ENCODE measurements at places on chromosomes 12 and 14.

- no peak for DNase-seq
These were observed 78.8 kb downstream of the KCNC2 start for GRCh38 chr12:75130811-75131210.

- DNase-seq: no peak
These were observed 11.0 kb upstream of the IRF2BPL start for GRCh38 chr14:77039285-77040058.

- no peak for DNase-seq
These were observed 770.5 kb downstream of the MED13L start for GRCh38 chr12:115506822-115507559.

GRCh38 chr12:131454418-131455217, 256.3 kb upstream of the SFSWAP start:
- DNase-seq: peak; percentile 68

DNA sequence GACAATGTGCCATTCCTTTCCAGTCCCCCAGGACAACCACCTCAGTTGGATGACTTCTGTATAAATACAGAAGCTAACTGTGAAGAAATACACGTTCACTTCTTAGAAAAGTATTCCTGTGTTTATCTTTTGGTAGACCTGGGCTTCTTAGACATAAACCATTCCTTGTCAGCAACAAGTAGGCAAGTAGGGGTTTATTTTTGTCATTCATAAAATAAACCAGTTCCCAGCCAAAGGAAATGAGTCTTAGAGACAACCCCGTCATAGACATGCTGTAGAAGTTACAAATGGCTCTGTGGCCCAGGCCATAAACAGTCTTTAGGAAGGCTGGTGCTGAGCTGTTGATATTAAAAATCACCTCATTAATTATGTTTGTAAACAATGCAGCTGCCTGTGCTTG, 243.2 kb downstream of the SPTSSA start:
- no peak for DNase-seq

GRCh38 chr12:26058308-26058707, 66.5 kb downstream of the BHLHE41 start:
- no peak for DNase-seq

GRCh38 chr14:61379639-61380184, 58.3 kb downstream of the PRKCH start:
- DNase-seq: no peak

GRCh38 chr14:80202888-80203562, 8.3 kb downstream of the DIO2 start:
- peak; percentile 71 for DNase-seq

GRCh38 chr12:16636435-16637055, 30.6 kb upstream of the LMO3 start:
- no peak for DNase-seq

GRCh38 chr14:105484997-105485393, 1.7 kb upstream of the CRIP1 start:
- no peak for DNase-seq

DNA sequence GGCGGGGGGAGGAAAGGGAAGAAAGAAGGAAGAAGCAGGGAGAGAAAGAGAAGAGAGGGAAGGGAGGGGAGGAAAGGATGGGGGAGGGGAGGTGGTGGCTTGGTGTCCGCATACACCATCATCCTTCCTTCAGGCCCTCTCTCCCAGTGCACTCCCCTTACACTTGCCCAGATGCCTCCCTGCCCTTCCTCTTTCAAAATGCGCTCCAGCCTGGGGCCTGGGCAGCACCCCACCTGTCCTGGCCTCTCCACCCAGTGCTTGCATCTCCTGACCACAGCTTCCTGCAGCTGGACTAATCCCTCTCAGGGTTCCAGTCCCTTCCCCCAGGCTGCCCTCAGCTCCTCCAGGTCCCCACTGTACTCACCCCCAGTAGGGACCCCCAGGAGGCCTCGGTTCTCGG, 12.6 kb upstream of the DIO3 start:
- DNase-seq: no peak

- DNase-seq: no peak
These were observed 35.4 kb downstream of the SPTLC2 start for GRCh38 chr14:77580964-77581505.

DNA sequence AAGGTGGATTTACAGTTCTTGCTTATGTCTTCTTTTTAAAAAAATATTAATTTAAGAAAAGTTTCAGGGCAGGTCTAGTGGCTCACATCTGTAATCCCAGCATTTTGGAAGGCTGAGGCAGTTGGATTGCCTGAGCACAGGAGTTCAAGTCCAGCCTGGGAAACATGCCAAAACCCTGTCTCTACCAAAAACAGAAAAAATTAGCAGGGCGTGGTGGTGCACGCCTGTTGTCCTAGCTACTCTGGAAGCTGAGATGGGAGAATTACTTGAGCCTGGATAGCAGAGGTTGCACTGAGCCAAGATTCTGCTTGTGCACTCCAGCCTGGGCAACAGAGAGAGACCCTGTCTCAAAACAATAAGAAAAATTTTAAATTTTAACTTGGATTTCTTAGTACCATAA, 5.4 kb upstream of the TAS2R46 start:
- no peak for DNase-seq

DNA sequence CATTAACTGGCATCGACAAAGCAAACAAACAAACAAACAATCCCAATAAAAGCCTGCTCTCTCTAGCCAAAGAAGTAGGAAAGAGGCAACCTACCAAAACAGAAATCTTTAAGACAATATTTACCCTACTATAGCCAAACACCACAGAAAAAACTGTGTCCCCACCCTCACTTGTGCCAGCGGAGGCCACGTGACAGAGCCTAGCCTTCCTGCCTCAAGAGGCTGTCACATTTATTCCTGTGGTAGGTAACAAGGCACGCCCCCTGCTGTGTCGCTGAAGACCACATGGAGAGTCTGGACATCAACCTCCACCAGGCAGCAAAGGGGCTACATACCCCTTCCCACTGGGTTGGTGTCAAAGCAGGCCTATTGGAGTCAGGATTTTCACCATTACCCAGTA, 148.1 kb downstream of the LMNTD1 start:
- DNase-seq: no peak

GRCh38 chr12:69888901-69889300, 63.9 kb downstream of the MYRFL start:
- no peak for DNase-seq

- DNase-seq: no peak
These were observed 174.8 kb downstream of the APAF1 start for GRCh38 chr12:98819821-98820404.

DNA sequence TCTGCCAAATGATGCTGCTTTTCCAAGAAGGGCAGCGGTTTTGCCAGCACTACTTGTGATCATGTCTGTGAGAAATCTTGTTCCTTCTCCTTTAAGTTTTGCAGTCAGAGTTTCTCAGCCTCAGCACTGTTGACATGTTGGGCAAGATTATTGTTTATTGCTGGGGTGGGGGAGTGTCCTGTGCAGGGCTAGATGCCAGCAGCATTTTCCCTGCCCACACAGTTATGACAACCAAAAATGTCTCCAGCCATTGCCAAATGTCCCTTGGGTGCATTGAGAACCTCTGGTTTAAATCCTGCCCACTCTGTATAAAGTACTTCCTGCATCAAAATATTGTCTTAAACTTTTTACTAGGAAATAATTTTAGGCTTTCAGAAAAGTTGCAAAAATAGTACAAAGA, 20.0 kb downstream of the TMEM132C start:
- no peak for DNase-seq

- no peak for DNase-seq
These were observed 4.0 kb upstream of the RNASE4 start for GRCh38 chr14:20680363-20680762.

DNA sequence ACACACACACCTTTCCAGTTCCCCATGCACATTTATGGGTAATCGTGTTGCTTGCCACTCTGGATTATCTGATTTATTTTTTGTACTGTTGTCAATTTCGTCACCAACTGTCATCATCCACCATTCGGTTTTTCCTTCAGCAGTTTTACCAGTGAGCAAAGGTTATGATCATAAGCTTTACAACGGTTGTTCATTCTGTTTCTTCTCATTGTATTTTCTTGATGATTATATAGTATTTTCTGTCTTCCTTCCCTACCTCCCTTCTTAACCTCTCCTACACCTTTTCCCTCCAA, 680 bp downstream of the NECAP1 start:
- DNase-seq: no peak
